ENCODE measurements at places on chromosomes 5 and 9.
A peak's percentile ranks its signal among the peaks of the same experiment; 100 is the strongest.

DNA sequence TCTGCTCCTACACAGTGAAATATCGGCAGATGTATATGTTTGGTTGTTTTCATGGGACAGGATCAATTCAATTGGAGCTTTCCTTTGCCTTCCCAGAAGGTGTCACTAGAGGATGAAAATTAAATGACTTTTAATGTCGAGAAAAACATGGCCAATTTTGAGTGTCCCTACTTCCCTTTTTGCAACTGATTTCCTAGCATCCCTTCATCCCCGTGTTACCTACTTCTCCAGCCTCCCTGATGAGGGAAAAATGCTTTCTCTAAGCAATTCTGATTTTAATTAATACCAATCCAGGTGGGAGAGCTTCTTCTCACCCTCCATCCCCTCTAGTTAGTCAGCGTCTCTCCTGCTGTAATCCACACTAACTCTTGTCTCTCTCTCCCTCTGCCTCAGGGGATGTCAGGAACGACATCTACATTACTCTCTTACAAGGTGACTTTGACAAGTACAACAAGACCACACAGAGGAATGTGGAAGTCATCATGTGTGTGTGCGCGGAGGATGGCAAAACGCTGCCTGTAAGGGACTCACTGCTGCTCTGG is 64.9 kb downstream of the DOCK2 start:
- no peak for DNase-seq

- DNase-seq: peak; percentile 78
Measured at GRCh38 chr5:111234125-111234524, 9.9 kb downstream of the CAMK4 start.

DNA sequence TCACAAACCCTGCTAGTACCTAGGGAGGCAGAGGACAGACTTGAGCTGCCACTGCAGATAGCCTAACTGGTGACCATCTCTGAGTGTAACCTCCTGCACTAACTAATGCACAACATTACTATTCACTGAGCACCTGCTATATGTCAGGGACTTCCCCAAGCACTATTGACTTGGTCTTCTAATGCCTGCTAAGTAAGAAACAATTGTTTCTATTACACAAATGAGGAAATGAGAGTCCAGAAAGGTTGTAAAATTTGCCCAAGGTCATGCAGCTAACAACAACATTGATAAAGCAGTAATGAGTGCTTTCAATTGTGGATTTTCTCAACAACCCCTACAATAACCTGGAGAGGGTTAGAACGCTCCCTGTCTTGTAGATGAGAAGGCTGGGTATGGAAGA is 183.7 kb downstream of the ZNF462 start:
- DNase-seq: no peak

- no peak for DNase-seq
Measured at GRCh38 chr9:127405344-127406125, 8.6 kb downstream of the SLC2A8 start.

DNA sequence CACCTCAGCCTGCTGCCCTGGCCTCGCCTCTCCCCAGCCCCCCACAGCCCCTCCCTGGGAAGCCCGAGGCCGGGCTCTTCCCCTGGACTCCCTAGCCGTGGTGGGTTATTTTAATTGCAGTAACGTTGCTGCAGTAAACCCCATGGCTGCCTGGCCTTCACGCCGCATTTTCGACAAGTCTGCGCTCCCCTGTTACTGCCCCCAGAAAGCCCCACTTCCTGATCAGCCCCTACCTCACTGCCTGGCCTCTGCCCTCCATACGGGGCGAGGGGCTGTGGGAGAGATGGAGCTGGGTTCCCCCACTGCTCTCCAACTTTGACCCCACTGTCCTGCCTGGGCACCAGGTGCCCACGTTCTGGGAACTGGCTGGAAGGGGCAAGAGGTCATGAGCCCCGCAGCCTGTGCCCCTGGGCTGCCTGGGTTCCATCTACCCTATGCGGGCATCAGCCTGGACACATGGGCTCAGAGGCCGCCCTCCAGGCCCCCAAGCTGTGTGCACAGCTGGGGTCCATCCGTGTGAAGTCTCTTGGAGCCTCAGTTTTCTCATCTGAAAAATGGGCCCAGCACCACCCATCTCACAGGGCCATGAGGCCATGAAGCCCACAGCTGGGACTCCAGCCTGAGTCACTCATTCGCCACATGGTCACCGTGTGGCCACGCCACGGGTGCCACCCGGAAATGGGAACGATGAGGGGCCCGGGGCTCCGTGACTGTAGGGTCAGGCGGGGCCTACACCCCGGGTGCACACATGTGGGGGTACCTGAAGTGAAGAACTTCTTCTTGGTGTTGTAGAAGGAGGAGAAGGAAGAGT is 11.5 kb downstream of the EGFL7 start:
- DNase-seq: no peak

- DNase-seq: no peak
Measured at GRCh38 chr5:83394190-83394589, 77.4 kb upstream of the VCAN start.

DNA sequence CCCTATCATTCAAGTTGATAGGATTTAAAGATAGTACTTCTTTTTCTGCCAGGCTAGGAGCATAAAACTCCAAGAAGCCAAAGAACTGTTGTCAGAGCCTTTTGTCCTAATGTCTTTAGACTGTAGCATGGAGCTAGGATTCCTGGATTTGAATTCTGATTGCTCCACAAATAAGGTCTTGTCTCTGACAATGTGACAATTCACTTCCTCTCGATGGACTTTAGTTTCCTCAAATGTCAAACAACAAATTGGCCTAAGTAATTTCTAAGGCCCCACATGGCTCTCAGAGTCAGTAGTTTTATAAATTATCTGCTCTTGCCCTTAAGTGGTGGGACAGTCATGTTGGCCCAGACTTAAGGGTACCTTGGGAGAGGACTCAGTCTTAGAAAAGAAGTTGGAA is 36.7 kb downstream of the RFK start:
- DNase-seq: no peak

GRCh38 chr5:93510626-93511380 is 70.2 kb downstream of the NR2F1-AS1 start:
- no peak for DNase-seq

GRCh38 chr5:73007051-73007450 is 51.2 kb downstream of the FCHO2 start:
- DNase-seq: no peak

DNA sequence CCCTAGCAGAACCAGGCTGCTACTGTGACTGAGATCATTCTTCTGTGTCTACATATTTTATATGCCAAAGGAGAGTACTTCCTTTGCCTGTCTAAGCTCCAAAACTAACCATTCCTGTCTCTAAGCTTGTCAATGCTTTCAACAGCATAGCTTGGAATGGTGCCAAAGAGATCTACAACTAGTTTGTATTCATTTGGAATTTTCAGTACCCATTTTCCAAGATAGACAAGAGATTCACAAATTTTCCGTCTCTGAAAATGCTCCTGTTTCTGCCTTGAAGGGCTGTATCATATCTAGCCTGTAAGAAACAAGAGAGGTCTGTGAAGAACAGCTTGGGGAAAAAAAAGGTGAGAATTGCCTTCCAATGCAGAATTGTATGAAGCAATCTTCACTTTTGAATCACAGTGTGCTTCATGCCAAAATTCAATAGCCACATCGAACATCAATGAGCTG is 334.4 kb upstream of the ACTBL2 start:
- DNase-seq: no peak

DNA sequence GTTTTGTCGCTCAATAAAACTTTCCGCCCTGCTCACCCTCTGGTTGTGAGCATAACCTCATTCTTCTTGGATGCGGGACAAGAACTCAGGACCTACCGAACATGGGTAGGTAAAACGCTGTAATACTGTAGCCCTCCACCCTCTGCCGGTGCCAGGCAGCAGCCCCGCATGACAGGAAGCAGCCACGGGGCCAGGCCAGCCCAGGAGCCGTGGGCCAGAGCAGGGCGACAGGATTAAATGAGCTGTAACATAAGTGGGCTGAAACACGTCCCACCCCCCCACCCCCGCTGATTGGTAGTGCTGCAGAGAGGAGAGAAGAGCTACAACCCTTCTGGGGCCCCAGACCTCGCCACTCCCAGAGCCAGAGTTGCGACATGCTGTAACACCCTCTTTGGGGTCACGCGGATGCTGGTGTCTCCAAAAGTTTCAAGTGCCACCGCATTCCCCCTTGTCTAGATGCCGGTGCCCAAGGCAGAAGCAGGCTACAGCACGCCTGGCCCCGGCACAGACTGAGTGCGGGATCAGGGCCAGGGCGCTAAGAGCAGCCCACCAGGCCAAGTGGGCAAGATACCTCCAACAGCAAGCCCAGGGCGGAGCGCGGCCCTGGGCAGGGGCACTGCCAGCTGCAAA is 81.8 kb downstream of the FBXW11 start:
- DNase-seq: no peak

DNA sequence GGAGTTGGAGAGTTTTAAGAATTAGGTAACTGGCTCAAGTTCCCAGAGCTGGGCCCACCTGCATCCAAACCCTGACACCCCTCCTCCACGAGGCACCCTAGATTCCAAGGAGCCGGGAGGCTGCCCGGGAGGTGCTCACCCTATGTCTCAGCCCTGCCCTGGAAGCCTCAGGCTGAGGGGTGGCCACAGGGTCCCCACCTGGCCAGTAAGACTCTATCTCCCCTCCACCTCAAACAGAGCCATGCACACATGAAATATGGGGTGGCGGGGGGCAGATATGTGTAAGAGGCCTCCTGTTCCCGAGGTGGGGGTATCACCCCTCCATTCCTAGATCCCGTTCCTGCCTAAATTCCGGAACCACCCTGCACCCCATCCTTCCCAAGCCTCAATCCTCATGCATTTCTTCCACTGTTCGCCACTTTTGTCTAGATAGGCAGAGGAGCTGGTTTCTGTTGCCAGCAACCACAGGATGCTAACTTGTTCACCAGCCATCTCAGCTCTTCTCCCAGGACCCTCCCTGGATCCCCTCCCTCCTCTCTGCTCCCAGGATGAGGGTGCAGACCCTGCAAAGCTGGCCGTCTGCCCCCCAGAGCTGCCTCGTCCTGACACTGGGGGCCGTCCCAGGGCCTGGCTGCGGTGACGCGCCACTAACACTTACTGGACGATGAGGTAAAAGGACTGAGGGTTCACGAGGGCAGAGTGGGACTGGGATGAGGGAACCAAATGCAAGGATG is 44.1 kb downstream of the COL23A1 start:
- DNase-seq: no peak

DNA sequence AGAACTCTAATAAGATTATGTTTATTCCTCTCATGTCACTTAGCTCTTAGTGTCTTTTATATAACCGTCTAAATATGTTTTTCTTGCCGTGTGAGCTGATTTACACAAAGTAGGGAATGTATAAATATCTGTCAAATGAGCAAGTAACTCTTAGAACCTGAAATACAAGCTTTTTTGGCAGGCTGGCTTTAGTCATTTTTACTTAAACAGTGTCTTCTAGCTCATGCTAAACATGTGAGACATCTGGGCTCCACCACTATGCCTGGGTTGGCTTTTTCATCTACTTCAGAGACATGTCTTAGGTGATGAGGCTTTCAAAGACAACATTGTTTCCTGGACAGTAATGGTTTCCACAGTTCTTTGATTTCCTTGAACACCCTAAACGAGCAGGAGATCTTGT is 137.2 kb upstream of the ZNF608 start:
- DNase-seq: no peak

GRCh38 chr9:70553707-70554673 is 139.5 kb upstream of the KLF9 start:
- DNase-seq: no peak

DNA sequence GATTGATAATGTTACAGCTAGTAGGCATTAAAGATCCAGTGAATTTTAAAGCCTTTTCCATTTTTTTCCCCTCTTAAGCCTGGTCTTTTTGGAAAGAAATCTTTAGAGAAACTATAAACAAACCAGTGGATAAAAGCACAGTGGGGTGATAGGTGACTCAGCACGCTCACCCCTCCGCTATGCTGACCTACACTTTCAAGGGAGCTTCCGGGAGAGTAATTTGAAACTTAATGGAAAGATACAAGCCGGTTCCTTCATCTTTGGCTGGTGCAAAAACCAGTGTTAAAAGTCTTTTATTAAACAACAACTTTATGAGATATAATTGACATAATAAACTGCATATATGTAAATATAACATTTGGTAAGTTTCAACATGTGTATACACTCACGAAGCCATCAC is 27.0 kb upstream of the ALDOB start:
- DNase-seq: no peak

DNA sequence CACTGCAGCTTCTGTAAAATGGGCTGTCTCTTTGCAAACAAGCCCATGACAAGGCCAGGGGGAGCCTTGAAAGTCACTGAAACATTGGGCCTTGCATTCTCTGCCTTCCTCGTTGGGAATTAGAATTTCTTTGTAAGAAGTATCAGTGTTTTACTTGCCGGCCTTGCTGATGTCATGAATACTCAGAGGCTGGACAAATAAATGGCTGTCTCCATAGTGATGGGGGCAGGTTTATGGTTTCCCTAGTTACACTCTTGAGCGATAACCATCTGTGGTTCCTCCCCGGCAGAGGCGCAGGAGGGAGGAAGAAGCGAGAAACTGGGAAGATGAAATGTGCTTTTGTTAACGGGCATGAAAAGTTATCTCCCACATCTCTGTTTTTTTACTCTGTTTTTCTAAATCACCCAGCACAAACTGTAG is 272.7 kb upstream of the PANK3 start:
- DNase-seq: peak; percentile 88

- DNase-seq: no peak
Measured at GRCh38 chr5:42454216-42454995, 31.2 kb downstream of the GHR start.

DNA sequence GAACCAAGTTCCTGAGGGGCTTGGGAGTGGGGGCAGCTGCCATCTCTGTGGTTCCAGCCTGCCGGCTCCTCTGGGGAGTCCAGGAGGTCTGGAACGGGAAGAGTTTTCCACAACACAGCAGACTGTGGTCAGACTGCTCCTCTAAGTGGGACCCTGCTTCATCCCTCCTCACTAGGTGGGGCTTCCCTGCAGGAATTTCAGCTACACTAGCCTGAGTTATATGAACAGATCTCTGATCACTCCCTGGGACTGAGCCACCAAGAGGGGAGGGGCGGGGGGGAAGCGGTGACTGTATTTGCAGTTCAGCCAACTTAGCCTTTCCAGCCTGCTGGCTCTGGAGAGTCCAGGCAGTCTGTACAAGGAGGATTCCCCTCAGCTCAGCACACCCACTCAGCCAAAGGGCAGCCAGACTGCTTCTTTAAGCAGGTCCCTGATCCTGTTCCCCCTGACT is 19.4 kb downstream of the DTWD2 start:
- no peak for DNase-seq

- DNase-seq: no peak
Measured at GRCh38 chr5:88021141-88021540, 247.5 kb downstream of the TMEM161B start.

DNA sequence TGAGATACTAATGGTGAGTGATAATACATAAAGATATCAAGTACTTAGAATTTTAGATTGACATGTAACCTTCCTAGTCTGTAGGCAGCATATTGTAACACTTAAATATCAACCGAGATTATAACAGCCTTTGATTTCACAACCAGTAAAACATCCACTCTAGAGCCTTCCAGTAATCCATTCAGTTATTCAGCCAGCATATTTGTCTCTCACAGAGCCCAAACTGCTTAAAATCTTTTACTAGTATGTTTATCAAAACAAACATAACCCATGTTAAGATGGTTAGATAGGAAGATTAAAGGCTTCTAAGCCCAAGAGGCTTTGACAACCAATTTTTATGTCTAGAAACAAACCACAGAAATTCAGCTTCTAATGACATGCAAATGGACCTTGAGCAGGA is 177.9 kb upstream of the FST start:
- DNase-seq: no peak

GRCh38 chr5:148791696-148792095 is 34.7 kb upstream of the ADRB2 start:
- DNase-seq: no peak

Measured in Jurkat, Clone E6-1 (cell line).